Activated CD4-positive, alpha-beta T cell treated with anti-CD3 and anti-CD28 coated beads, Interleukin-2, amount 50 U/mL, for 1 hour (primary cell): ENCODE measurements at places on chromosomes 6 and 20.

DNA sequence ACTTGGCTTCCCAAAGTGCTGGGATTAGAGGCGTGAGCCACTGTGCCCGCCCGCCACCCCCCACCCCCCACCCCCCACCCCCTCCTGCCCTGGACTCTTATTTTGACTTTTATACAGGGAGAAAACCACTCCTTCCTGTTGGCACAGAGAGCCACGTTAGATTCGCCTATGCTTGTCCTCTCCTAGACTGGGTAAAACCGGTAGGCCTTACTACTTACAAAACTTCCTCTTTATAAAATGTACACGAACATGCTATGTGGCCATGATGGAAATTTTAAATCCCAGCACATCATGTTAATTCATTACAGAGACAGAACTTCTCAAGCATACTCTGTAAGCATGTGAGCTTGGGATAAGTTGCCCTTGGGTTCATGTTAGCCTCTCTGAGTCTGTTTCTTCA, 124.2 kb downstream of the SLC24A3 start:
- no peak for DNase-seq

- no peak for DNase-seq
Measured at GRCh38 chr6:123849406-123849805, 45.7 kb downstream of the NKAIN2 start.

- DNase-seq, result peak; percentile 52
Measured at GRCh38 chr6:41937861-41938574, 3.6 kb downstream of the CCND3 start.

DNA sequence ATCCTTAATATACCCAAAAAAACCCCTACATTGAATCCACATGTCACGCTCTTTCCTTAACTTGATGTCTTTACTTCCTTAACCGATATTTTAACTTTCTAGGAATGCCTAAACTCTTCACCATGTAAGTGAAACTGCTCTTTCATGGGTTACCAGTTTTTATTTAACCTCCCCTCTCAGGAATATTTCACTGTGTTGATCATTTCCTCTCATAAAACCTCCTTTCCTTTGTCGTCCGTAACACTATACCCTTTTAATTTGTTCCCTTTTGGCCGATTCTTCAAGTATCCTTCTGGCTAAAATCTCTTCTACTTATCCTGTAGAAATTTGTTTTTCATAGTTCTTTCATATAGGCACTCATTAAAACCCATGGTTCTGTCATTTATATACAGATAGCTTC, 24.6 kb downstream of the SYCP2 start:
- DNase-seq, result no peak

DNA sequence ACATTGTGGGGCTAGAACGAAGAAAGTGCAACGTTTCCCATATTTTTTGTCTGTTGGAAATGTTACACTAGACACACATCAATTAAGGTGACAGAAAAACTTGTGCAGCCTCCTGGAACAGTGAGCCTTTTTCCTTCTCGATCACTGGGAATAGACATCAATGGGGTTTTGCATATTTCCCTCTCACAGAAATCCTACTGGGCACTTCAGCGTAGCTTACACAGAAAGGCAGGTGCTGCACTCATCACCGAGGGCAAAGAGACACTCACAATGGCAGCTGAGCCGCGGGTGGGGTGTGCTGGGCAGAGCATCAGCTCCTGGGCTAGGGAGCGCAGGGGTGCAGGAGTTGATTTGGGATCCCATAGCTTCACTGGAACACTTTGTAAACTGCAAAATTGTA, 64.5 kb downstream of the THBS2 start:
- no peak for DNase-seq
